ENCODE measurements at places on chromosomes 7 and 10. TPM values are rescaled to one million over a fixed set of nuclear protein-coding genes. Genes with fewer than 3 reads are reported as not detected.

DNA sequence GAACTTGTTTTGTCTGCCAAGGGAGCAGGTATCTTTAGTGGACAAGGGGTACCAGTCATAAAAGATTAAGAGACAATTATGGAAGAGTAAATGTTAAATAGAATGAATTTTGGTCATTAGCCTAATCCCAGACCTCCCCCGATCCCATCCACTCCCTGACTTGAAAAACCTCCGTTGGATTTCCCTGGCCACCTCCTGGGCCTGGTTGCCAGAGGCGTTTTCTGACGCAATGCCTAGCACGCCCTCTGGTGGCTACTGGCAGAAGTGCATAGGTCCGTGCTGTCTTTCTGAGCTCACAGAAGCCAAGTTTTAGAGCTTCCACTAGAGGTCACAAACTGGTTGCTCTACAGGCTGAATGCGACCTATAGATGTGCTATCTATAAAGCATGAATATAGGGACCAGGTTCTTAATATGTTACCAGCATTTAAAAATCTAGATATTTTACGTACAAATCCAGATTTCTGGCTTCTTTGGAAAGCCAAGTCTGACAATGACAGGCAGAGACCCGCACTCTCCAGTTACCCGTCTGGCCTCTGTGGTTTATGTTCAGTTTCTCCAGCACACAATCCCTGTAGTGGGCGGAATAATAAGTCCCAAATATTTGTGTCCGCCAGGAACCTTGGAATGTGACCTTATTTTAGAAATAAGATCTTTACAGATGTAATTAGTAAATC is 39.8 kb downstream of the SPOCK2 start:
- no peak overlapping the region for H3K4me3 ChIP-seq
- H3K4me1 ChIP-seq: no peaks in the 10 kb centered on the region
- no peak overlapping the region for H3K27ac ChIP-seq
- peak; percentile 92 for DNase-seq
- no peaks in the 10 kb centered on the region for H3K36me3 ChIP-seq

DNA sequence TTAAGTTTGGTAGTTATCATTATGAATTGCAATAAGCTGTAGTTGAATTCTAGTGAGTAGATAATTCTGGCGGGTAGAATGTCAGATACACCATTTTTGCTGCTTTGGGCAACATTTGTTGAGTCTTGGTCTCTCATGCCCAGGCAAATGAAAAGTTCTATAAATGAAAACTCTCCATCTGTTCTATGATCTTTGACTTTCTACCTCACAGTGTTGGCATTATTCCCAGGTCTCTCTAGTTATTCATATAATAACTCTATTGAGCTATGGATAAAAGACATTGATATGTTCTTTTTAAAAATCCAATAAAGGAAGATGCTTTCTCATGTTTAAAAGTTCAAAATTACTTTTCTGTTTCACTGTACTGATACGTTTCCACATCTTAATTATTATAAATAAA is 415.3 kb upstream of the SEMA3D start:
- DNase-seq: no peak
- no peak overlapping the region for H3K27ac ChIP-seq
- no peaks in the 10 kb centered on the region for H3K4me1 ChIP-seq
- H3K27me3 ChIP-seq: no peaks in the 10 kb centered on the region

DNA sequence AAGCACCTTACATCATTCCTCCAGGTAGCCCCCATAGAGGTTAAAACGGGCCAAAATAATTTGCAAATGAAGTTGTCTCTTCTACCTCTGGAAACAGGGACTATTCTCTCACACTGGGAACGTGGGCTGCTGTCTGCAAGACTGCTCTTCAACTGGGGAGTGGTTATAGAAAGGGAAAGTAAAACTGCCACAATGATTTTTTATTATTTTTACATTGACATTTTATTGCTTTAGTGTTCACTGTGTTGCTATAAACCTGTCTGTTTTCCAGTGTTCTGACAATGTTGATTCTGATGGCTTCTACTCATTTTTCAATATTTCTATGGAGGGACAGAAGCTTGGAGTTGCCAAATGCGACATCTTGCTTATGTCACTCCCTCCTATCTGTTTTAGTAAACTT is 115.1 kb upstream of the ANTXRL start:
- no peaks in the 10 kb centered on the region for H3K27me3 ChIP-seq
- no peaks in the 10 kb centered on the region for H3K4me1 ChIP-seq

DNA sequence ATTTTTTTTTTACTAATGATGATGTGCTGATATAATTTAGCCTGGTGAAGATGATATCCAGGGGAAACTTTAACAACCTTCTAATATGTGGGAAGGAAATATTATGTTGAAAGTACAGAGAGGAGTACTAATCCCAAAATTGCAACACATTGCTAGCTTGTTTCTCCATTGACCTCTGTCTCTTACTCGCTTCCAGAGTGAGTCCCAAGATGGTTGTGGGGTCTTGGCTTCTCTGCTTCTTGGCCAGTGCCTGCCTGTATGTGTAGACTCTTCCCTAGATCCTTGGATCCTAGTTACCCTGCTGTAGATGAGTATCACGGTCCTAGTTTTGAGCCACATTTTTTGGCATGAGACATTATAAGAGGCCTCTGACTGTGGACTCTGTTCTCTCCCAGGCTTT is 17.5 kb downstream of the BMPER start:
- no peak for DNase-seq
- H3K4me1 ChIP-seq: no peaks in the 10 kb centered on the region
- no peaks in the 10 kb centered on the region for H3K27me3 ChIP-seq
- no peak overlapping the region for H3K27ac ChIP-seq
- H3K4me3 ChIP-seq: no peak overlapping the region
- H3K36me3 ChIP-seq: no peaks in the 10 kb centered on the region

GRCh38 chr7:153010416-153010815 is 250.9 kb downstream of the ACTR3B start:
- no peak overlapping the region for H3K27ac ChIP-seq
- H3K4me1 ChIP-seq: no peaks in the 10 kb centered on the region
- H3K4me3 ChIP-seq: no peak overlapping the region
- no peaks in the 10 kb centered on the region for H3K27me3 ChIP-seq

Gene HOXA3
- not detected for total RNA-seq

Gene STEAP1B
- not detected for total RNA-seq
